Esophagus muscularis mucosa (tissue), 4 donors: ENCODE measurements at places on chromosomes 7 and 10. TPM values are rescaled to one million over a fixed set of nuclear protein-coding genes. Genes with fewer than 3 reads are reported as not detected.

PDCD4 gene
- 97.7 TPM for total RNA-seq

AKR1C8 gene
- total RNA-seq, result not detected

ANKRD22 gene
- not detected for total RNA-seq

PRSS37 gene
- not detected for total RNA-seq

WDR86 gene
- 5.4 TPM for total RNA-seq

FANK1 gene
- total RNA-seq, result 0.50 TPM

SGPL1 gene
- total RNA-seq, result 31.0 TPM

COL1A2 gene
- total RNA-seq, result 697 TPM

- DNase-seq, result no peak
These were observed 23.7 kb downstream of the FIGNL1 start for GRCh38 chr7:50426280-50427045.

- no peak for DNase-seq
These were observed at the start of gene GBX1 for GRCh38 chr7:151167197-151167961. TSS of gene GBX1 (minus strand) at chr7:151167694. CDS start at chr7:151167548, 146 bp downstream.

- DNase-seq, result no peak
These were observed 54.3 kb downstream of the ASB13 start for GRCh38 chr10:5611899-5612680.

DNA sequence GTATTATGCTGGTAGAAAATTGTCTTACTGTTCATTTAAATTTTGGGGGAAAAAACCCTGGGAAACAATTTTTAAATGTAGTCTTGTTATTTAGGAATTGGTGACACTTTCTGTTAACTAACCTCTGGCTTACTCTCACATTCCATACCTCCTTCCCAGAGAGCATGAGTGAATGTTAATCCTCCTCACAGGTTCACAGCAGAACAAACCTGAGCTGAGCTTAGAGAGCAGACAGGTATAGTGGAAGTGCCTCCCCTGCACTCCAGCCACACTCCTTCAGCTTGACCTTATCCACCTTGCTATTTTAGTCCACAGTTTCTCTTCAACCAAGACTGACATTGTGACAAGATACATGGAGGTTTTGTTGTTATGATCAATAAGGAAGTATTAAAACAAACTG, 235.9 kb downstream of the FOXP2 start:
- DNase-seq, result no peak

DNA sequence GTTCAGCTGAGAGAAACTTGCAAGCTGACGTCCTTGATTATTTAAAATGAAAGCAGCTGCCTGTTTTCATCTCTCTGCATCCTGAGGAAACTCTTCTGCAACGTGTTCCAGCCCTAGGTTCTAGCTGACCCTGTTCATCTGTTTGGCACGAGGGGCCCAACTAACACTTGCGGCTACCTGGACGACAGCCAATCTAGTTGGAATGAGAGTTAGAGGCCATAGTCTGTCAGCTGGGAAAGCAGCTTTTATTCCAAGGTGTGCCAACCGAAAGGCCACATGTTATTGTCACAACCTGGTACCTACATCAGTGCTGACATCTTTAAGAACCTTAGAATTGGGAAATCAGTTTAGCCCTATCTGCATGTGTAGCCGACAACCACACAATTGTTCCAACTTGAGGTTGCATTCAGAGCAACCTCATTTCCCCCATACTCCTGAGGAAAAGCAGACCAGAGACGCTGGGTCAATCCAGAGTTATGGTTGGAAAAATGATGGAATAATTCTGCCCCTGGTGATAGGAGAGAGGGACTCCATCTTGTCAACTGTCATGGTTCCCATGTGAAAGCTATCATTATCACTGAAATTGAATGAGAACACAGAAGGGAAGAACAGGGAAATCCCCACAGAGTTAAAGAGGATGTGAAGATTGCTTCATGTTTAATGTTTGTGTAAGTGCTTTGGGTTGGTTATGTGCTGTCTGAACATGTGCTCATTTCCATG, 121.6 kb downstream of the EGFR start:
- peak; percentile 89 for DNase-seq

DNA sequence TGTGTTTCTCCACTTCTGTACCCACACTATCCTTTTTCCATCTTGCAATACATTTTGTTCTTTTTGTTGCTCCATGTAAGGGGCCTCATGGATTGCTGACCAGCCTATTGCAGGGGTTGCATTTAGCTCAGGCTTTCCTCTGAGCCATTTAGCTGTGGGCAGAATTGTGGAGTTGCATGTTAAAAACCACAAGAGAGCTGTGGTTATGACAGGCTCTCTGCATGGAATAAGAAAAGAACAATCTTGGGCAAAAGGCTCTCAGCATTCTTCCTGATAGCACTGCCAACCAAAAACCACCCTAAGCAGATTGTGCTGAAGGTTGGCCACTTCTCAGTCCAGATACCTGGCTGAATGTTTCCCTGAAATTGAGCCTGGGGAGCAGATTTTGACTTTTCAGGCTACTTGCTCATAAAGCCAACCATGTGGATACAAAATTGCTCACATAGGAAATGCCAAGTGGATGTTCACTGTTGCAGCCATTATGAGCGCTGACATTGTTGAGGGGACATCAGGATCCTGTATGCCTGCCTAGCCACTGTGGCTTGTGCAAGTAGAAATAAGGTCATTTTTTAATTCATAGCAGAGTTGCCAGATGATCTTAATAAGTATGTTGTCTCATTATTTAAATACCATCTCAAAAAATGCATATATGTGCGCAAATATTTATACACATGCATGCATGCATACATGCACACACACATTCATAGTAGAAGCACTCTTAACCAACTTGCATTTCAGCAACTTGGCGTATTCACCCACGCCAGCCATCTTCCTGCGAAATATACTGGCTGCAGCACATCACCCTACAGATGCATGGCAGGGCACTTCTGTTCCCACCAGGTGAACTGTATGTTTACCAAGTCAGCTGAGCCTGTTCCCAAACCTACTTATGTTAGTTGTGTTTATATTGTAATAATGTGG, 695.4 kb downstream of the LRMDA start:
- peak; percentile 55 for DNase-seq

DNA sequence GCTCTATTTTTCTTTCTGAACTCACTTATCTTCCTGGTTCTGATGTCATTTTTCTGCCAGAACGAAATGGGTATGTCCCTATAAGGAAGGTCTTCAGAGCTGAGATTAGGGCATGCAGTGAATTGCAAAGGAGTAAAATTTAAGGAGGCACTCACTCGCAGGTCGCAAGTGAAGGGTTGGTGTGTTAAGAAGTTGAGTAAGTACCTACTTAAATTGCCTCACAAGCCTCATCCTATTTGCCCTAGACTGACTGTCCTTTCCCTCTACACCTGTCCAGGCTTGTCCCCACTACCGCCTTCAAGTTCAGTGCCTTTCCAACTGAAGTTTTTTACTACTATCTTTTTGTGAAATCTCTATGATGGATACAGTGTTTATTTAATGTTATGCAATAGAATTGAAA, 191.5 kb downstream of the AHR start:
- DNase-seq, result no peak

- DNase-seq, result no peak
These were observed 752 bp downstream of the DRGX start for GRCh38 chr10:49394933-49395740.

GRCh38 chr10:58641095-58641531, 128.4 kb downstream of the BICC1 start:
- no peak for DNase-seq

DNA sequence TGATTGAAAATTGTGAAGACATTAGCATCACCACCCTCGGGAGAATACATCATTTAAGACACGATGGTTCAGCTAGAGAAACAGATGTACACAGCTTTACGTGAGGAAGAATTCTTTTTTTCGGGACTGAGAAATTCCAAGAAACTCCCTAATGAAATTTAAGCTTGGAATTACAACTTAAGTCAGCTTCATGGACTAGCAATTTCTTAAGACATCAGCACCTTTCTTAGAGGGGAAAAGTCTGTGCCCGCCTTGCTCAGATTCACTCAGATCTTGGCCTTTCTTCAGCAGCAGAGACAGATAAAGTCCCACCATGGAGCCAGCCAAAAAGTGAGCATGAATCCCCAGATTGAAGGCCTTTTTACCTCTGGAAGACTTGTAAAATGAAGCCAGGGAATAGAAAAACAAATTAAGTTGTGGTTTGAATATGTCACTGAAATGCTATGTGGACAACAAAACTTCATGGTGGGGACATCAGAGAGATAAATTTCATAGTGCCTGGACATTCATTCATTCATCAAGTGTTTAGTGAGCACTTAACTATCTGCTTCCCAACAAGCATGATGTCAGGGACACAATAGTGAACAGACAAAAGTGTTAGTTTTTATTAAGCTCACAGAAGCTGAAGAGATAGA, 32.1 kb downstream of the PRKG1 start:
- DNase-seq, result no peak

- no peak for DNase-seq
These were observed 53.8 kb downstream of the PARP12 start for GRCh38 chr7:140008755-140009610.

- DNase-seq, result peak; percentile 86
These were observed 79.8 kb downstream of the WDFY4 start for GRCh38 chr10:48764486-48764885.

GRCh38 chr7:121195874-121196273, 132.9 kb upstream of the WNT16 start:
- DNase-seq, result no peak

- no peak for DNase-seq
These were observed 1.4 kb upstream of the HOXA6 start for GRCh38 chr7:27148756-27149641.

DNA sequence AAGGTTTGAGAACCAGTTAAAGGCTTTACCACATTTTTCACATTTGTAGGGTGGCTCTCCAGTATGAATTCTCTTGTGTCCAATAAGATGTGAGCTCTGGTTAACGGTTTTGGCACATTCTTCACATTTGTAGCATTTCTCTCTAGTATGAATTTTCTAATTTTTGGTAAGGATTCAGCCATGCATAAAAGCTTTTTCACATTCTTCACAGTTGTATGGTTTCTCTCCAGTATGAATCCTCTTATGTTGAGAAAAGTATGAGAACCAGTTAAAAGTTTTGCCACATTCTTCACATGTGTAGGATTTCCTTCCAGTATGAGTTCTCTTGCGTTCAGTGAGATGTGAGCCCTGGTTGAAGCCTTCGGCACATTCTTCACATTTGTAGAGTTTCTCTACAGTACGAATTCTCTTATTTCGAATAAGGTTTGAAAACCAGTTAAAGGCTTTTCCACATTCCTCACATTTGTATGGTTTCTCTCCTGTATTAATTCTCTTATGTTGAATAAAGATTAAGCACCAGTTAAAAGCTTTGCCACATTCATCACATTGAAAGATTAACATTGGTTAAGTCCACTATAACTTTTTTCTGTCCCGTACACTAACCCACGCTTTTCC, 33.2 kb upstream of the ZNF479 start:
- no peak for DNase-seq

- DNase-seq, result peak; percentile 77
These were observed 78.8 kb downstream of the SND1 start for GRCh38 chr7:127730658-127731276.

DNA sequence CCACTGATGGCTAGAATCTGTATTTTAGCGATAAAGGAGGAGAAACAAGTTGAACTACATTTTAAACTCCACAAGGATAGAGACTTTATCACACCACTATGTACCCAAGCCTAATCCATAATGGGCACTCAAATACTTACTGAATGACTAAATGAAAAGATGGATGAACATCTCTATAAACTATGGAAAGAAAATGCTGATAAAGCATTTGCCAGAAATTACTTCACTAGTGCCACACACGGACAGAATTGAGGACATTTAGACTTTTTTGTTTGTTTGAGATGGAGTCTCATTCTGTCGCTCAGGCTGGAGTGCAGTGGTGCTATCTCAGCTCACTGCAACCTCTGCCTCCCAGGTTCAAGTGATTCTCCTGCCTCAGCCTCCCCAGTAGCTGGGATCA, 1.7 kb upstream of the NSUN6 start:
- DNase-seq, result no peak

- DNase-seq, result no peak
These were observed 108.2 kb upstream of the EGR2 start for GRCh38 chr10:62924344-62924748.

- DNase-seq, result no peak
These were observed 3.9 kb upstream of the FAM13C start for GRCh38 chr10:59366290-59366689.

DNA sequence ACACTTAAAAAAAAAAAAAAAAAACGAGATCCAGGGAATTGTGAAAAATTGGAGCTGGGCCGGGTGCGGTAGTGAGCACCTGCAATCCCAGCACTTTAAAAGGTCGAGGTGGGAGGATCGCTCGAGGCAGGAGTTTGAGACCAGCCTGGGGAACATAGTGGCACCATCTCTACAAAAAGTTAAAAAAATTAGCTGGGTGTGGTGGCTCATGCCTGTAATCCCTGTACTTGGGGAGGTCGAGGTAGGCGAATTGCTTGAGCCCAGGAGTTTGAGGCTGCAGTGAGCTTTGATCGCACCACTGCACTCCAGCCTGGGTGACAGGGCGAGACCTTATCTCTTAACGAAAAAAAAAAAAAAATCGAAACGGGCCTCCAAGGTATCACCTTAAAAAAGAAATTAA, 2.0 kb downstream of the CLDN4 start:
- DNase-seq, result no peak

DNA sequence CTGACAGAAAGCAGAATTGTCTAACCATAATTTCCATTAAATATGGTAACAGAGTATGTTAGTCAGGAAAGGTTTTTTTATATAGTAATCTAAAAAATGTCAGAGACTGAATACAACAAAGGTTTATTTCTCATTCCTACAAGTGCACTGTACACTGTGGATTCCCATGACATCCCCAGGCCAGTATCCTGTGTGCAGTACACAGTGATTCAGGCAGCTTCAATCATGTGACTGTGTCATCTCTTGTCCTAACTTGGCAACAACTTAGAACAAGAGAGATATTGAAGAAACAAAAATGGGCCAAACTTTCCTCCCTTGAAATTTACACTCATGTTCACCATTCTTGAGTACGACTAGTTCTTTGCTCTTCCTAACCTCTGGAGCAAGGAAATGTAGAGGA, 189.8 kb upstream of the SEMA3A start:
- DNase-seq, result no peak

DNA sequence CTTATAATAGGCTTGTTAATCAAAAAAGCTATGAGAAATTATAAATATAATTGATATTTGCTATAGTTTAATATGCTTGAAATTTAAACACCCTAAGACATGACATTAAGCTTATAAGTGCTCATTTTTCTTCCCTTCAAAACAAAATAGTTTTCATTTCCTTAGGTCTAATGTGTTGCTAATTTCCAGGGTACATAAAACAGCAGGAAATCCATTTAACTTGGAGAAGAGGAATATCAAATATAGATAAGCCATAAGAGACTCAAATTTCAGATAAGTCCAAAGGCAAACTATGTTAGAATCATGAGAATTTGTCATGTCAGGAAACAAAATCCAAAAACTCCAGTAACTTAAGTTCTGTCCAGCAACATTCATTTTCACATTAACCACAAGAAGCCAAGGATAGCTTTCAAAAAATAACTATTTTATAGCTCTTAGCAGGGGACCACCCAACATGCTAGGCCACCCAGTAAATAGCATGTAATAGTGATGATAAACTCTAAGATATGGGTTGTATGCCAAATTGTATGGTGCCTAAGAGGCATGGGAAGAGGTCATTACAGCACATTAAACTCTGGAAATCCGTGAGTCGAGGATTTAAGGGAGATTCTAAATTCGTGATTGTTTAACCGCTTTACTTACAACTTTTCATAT, 298.1 kb downstream of the CRPPA start:
- no peak for DNase-seq
